ENCODE measurements at places on chromosomes 5 and 9. TPM values are rescaled to one million over a fixed set of nuclear protein-coding genes. Genes with fewer than 3 reads are reported as not detected.

SLC34A1 gene
- total RNA-seq, result 2.2 TPM

CAAP1 gene
- total RNA-seq, result 13.2 TPM

C5orf58 gene
- 1.7 TPM for total RNA-seq

DNA sequence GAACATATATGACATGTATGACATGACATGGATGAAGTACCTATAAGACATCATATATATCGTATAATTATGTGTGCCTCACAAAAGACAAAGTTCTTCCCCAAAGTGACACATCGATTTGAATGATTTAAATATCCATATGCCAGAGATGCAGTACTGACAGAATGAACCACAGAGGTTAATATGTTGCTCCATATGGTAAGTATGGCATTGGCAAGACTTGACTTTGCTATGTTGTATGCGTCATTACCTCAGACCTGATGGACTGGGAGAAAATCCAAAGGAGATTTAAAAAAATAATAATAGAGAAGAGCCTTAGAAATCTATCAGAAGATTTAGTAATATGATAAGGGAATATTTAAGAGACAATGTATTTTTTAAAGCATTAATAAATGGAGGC is 263.2 kb downstream of the PJA2 start:
- DNase-seq, result no peak

TNFSF8 gene
- total RNA-seq, result 5.3 TPM

OBP2B gene
- total RNA-seq, result not detected

All from umbilical cord (tissue), 2 donors.